ENCODE measurements at places on chromosomes 5 and 9.
A peak's percentile ranks its signal among the peaks of the same experiment; 100 is the strongest.

DNA sequence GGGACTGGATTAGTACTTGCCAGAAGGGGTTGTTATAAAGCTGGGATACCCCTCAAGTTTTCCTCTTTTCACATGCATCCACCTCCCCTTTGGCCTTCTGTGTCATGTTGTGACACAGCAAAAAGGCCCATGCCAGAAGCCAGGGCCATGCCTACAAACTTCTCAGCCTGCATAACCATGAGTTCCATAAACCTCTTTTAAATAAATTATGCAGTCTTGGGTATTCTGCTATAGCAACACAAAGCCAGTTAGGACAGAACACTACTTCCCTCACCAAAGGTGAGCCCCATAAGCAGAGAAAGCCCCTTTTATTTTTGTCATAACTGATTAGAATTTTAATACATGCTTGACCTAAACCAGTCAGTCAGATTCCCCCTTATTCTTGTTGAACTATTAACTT is 801.3 kb downstream of the DNAH5 start:
- no peak for DNase-seq

DNA sequence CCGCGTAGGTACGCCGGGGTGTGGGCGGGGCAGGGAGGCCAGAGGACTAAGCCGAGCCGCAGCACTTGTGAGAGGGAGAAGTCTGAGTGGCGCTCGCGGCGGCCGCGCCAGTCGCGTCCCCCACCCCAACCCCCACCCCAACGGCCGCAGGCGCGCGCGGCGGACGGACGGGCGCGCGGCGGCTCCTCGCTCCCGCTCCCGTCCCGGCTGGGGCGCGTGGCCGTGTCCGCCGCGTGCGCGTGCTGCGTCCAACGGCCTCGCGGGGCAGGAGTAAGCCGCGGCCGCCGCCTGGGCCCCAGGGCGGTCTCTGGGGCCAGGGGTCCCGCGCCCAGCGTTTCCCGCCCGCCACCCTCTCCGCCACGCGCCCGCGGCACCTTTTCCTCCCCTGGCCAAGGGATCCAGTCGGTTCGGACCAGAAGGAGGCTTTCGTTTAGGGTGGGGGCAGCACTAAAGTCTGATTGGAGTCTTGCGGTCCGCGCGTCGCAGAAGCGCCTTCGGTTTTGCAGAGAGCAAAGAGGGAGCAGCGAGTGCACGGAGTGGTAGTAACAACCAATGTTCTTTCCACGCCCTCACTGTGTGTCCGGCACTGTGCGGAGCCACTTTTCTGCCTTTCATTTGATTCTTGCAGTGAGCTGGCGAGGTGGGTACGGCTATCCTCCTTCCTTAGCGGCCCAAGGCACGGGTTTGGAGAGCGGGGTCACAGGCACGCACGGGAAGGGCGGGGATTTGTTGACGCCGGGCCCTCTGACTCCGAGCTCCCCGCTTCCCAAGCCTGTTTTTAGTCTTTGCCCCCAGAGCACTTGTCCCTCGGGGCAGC is 483 bp downstream of the G3BP1 start:
- no peak for DNase-seq

GRCh38 chr5:111143910-111144309 is 51.8 kb downstream of the WDR36 start:
- peak; percentile 71 for DNase-seq

- no peak for DNase-seq
Measured at GRCh38 chr5:152364899-152365298, 40.2 kb downstream of the NMUR2 start.

GRCh38 chr5:91925249-91925648 is 542.1 kb upstream of the ARRDC3 start:
- DNase-seq, result no peak

- DNase-seq, result peak; percentile 51
Measured at GRCh38 chr9:4297786-4298254, 2.0 kb downstream of the GLIS3 start.
